SJCRH30 (cell line): ENCODE measurements at places on chromosomes 5 and 9.

DNA sequence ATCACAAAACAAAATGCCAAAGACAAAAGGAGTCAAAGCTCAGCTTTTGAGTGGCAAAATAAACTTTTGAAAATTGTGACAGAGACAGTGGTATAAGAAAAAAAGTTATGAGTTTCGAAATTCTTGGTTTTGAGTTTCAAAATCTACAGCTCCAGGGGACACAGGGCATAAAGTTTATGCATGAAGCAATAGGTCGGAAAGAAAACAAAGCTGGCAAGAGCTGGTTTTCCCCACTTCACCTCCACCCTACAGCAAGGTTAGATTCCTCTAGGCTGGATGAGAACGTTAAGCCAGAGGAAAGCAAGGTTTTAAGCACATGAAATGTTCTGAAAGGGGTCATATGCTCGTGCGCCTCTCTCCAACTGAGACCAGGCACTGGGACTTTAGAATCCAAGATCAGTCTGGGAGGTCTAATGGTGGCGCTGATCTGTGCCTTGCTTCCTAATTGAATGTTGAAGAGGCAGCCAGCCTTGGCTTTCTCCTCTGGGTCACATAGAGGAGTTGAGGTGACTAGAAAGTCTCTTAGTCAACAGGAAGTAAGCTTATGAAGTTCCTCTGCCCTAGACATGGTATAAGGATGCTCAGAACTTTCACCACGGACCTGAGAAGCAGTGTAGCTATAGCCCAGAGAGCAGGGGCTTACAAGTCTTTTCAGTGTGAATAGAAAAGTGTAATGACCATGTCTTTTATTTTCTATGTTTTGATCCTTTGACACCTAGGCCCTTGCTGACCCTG is 167.7 kb upstream of the DMAC1 start:
- no peaks in the 10 kb centered on the region for H3K4me1 ChIP-seq
- no peaks in the 10 kb centered on the region for H3K36me3 ChIP-seq
- DNase-seq = no peak
- no peak overlapping the region for H3K27ac ChIP-seq
- no peaks in the 10 kb centered on the region for H3K27me3 ChIP-seq
- no peak overlapping the region for H3K4me3 ChIP-seq

DNA sequence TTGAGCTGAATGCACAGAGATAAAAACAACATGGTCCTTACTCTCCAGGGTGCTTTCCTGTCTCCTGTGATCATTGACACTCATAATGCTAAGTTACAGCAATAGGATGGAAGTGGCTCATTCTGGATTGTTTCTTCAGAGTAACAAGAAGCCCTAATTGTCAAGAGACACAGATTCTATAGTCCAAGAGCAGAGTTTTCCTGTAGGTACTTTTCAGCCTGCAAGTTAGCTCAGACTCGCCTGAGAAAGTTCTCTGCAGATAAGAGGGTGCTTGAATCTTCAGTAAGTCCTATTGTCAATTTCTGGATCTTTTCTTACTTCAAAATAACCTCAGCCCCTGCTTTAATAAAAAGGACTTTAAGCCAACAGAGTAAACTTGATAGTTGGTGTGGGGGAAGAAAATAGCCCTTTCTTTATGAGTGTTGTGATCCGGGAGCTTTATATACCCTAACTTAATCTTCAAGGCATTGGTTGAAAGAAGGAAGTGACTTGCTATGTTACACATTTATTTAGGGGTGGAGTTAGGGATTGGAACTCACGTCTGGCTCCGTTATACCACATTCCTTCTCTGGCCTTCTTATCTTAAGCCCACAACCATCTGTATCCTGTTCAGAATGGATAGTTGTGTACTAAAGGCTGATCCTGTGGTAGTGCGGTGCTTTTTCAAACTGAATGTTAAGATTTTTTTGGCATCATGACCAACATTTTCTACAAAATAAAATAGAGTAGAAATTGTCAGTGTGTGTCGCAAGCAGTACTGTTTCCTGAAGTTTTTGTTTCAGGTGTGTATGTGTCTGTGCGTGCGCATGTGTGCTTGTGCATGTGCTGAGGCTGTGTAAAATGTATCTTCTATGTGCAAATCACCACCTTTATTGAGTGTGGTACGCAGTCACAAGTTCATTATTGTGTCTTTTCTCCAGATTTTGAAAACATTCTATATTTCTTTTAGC is 173.9 kb downstream of the WDR70 start:
- no peak overlapping the region for H3K27ac ChIP-seq
- no peaks in the 10 kb centered on the region for H3K36me3 ChIP-seq
- H3K27me3 ChIP-seq = no peaks in the 10 kb centered on the region

- no peak for DNase-seq
- no peaks in the 10 kb centered on the region for H3K4me1 ChIP-seq
- H3K36me3 ChIP-seq = no peaks in the 10 kb centered on the region
- H3K27ac ChIP-seq = no peak overlapping the region
- no peak overlapping the region for H3K4me3 ChIP-seq
Observed at GRCh38 chr5:130885691-130886090, 279.4 kb downstream of the HINT1 start.

GRCh38 chr9:111806259-111806658 is 11.5 kb upstream of the SHOC1 start:
- no peak overlapping the region for H3K27ac ChIP-seq
- H3K27me3 ChIP-seq = no peaks in the 10 kb centered on the region
- DNase-seq = no peak
- H3K36me3 ChIP-seq = no peaks in the 10 kb centered on the region
- H3K4me1 ChIP-seq = no peaks in the 10 kb centered on the region

GRCh38 chr5:148343046-148343407 is 7.7 kb downstream of the SPINK9 start:
- no peaks in the 10 kb centered on the region for H3K27me3 ChIP-seq
- H3K27ac ChIP-seq = no peak overlapping the region
- no peaks in the 10 kb centered on the region for H3K36me3 ChIP-seq

DNA sequence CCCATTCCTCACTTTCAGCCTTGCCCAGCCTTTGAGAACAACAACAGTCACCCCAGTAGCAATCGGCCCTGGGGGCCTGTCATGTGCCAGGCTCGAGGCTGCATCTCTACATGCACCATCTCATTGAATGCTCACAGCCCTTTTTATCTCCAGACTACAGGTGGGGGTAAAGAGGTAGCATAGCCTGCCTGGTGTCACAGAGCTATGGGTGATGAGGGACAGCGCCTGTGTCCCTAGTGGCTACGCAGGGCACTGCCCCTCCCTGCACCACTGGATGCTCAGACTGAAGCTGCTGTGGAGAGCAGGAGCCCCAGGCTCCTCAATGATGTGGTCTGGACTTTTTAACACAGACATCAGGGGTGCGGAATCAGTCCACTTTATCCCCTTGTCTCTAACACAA is 2.8 kb downstream of the CAMK2A start:
- H3K36me3 ChIP-seq = no peaks in the 10 kb centered on the region
- H3K4me3 ChIP-seq = no peak overlapping the region
- no peaks in the 10 kb centered on the region for H3K4me1 ChIP-seq
- peaks cover 41% of the 10 kb centered on the region for H3K27me3 ChIP-seq
- no peak for DNase-seq

DNA sequence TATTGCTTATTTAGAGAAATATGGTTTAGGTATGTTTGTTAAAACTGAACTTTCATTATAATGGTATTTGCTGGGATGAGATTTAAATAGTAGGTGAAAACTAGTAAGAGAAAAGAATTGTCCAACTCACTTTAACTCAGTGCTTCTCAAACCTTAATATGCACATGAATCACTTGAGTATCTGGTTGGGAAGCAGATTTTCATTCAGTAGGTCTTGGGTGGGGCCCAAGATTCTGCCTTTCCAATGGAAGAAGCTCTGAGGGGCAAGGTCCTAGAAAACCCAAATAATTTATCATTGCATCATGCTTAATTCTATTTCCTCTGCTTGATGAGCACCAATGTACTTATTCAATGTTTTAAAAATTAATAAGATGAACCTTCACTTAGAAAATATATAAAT is 262.6 kb downstream of the KIAA0825 start:
- no peaks in the 10 kb centered on the region for H3K27me3 ChIP-seq
- H3K27ac ChIP-seq = no peak overlapping the region
- H3K4me1 ChIP-seq = no peaks in the 10 kb centered on the region
- no peak overlapping the region for H3K4me3 ChIP-seq
- H3K36me3 ChIP-seq = no peaks in the 10 kb centered on the region

GRCh38 chr9:89687188-89687587 is 82.4 kb downstream of the GADD45G start:
- DNase-seq = no peak
- no peaks in the 10 kb centered on the region for H3K36me3 ChIP-seq
- H3K27ac ChIP-seq = no peak overlapping the region

GRCh38 chr5:6994097-6994496 is 280.9 kb downstream of the TENT4A start:
- H3K4me1 ChIP-seq = no peaks in the 10 kb centered on the region
- DNase-seq = no peak
- H3K4me3 ChIP-seq = no peak overlapping the region
- no peaks in the 10 kb centered on the region for H3K36me3 ChIP-seq

DNA sequence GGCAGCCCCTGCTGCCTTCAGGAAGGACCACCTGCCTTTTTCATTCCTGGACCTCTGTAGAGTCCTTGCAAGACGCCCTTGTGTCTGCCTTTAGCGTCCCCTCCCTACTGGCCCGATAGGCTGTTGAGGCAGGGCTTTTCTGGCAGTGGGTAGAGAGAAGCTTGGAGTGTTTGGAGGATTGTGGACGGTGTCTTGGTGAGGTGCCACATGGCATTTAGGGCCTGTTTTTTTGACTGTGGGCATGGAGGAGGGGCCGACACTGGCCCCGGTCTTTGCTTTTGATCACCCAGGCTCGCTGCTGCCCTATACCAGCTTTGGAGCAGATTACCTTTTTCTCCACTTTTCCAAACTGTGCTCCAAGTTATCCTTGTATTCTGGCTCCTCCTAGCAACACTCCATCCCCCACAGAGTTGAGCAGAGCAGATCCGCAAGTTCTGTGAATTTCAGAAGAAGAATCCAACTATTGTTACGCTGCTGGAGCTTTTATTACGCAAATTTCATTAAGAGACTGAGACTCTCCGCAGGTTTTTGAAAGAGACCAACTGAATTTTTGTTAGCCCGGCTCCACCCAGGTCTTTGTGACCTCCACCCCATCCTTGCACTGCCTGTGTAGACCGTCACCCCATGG is 34.8 kb upstream of the PRDM12 start:
- no peaks in the 10 kb centered on the region for H3K27me3 ChIP-seq
- H3K4me1 ChIP-seq = peaks cover 11% of the 10 kb centered on the region
- DNase-seq = no peak
- no peak overlapping the region for H3K27ac ChIP-seq
- H3K36me3 ChIP-seq = peaks cover 79% of the 10 kb centered on the region

DNA sequence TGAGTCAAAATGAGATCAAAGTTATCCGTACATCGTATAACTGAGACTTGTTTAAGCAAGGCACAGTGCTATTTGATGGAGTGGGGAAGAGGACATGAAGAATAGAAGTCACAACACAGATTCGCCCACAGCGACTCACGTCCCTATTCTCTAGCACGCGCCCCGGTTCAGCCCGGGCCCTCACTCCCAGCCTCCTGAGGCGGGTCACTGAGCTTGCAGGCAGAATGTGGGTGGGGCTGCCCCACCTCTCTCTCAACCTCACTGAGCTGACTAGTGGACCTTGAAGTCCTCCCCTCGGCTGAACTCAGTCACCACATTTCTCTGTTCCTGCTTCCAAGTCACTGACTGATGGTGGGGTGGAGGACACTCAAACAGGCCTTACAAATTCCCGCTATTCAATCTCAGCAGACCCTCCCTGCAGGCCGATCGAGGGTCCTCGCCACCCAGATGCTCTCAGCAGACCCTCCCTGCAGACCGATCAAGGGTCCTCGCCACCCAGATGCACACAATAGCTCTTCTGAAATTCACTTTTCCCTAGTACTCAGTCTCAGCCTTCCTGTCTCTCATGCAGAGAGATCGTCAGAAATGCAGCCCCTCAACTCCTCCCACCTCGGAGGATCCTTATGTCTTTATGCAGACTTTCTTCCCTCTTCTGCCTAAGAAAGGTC is 12.9 kb downstream of the GLDC start:
- H3K27me3 ChIP-seq = no peaks in the 10 kb centered on the region
- H3K4me1 ChIP-seq = no peaks in the 10 kb centered on the region
- DNase-seq = no peak
- H3K27ac ChIP-seq = no peak overlapping the region
- no peaks in the 10 kb centered on the region for H3K36me3 ChIP-seq
- H3K4me3 ChIP-seq = no peak overlapping the region

GRCh38 chr5:174755106-174755505 is 30.7 kb downstream of the MSX2 start:
- H3K27me3 ChIP-seq = peaks cover 8% of the 10 kb centered on the region; the same call in 1 of the 2 replicates
- no peak overlapping the region for H3K4me3 ChIP-seq
- no peak overlapping the region for H3K27ac ChIP-seq
- no peaks in the 10 kb centered on the region for H3K4me1 ChIP-seq
- no peak for DNase-seq
- no peaks in the 10 kb centered on the region for H3K36me3 ChIP-seq

GRCh38 chr5:105868038-105868780 is 1802.5 kb downstream of the EFNA5 start:
- peak; percentile 79 for DNase-seq
- H3K36me3 ChIP-seq = no peaks in the 10 kb centered on the region; the same call in 1 of the 2 replicates
- H3K4me3 ChIP-seq = no peak overlapping the region
- no peak overlapping the region for H3K27ac ChIP-seq
- H3K4me1 ChIP-seq = peaks cover 2% of the 10 kb centered on the region; the same call in 1 of the 2 replicates
- H3K27me3 ChIP-seq = no peaks in the 10 kb centered on the region

DNA sequence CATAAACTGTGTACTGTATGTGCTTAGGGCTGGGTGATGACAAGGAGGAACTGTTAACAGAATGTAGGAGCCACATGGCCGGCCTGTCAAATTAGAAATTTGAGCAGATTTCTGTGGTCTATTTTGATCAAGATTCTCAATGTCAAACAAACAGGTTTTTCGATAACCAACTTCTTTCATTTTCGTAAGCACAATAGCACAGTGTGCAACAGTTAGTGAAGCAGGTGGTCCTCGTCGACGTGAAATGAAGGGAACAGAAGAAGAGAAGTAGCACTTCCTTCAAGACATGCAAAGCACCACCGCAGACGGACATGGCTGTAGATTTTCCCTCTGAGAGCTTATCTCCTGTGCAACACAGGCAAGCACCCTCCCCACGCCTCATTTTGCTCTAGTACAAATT is 252.1 kb downstream of the CRB2 start:
- H3K27me3 ChIP-seq = no peaks in the 10 kb centered on the region
- 0 out of 2 replicates have a peak, but pooled peaks cover 2% of the 10 kb centered on the region for H3K36me3 ChIP-seq
- H3K4me3 ChIP-seq = no peak overlapping the region
- no peak for DNase-seq
- no peak overlapping the region for H3K27ac ChIP-seq

DNA sequence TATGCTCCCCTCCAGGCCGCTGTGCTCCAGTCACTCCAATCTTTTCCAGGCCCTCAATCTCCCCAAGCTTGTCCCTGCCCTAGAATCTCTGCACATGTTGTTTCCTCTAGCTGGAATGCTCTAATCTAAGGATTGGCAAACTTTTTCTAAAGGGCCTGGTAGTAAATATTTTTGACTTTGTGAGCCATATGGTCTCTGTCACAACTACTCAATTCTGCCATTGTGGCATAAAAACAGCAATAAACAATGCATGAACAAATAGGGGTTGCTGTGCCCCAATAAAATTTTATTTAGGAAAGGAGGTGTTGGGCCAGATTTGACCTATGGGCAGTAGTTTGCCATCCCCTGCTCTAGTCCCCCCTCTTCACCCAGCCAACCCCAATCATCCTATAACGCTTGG is 150.5 kb upstream of the LRRTM2 start:
- DNase-seq = no peak
- H3K4me3 ChIP-seq = no peak overlapping the region
- H3K4me1 ChIP-seq = peaks cover 6% of the 10 kb centered on the region
- no peak overlapping the region for H3K27ac ChIP-seq
- no peaks in the 10 kb centered on the region for H3K36me3 ChIP-seq
- H3K27me3 ChIP-seq = no peaks in the 10 kb centered on the region

- H3K27me3 ChIP-seq = no peaks in the 10 kb centered on the region
- H3K4me3 ChIP-seq = no peak overlapping the region
- H3K36me3 ChIP-seq = no peaks in the 10 kb centered on the region
- H3K4me1 ChIP-seq = no peaks in the 10 kb centered on the region
- no peak for DNase-seq
Observed at GRCh38 chr5:145774442-145774841, 60.7 kb downstream of the PRELID2 start.
